ENCODE measurements at places on chromosomes 4 and X.

DNA sequence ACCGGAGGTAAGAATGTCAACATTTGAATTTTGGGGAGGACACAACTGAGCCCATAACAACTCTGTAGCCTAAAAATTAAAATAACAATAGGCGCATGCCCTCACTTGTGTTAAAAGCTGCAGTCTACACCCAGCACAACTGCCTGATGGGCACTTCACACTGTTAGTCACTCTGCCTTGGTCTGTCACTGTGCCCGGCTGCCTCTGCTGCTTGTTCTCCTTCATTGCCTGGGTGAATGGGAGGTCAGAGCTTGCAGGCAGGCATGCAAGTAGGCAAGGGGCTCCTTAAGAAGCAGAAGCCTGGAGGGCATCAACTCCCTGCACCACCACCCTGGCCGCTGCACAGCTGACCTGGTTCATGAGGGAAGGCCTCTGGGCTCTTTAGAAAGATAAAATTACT, 374.8 kb downstream of the MID1IP1 start:
- no peak for DNase-seq

DNA sequence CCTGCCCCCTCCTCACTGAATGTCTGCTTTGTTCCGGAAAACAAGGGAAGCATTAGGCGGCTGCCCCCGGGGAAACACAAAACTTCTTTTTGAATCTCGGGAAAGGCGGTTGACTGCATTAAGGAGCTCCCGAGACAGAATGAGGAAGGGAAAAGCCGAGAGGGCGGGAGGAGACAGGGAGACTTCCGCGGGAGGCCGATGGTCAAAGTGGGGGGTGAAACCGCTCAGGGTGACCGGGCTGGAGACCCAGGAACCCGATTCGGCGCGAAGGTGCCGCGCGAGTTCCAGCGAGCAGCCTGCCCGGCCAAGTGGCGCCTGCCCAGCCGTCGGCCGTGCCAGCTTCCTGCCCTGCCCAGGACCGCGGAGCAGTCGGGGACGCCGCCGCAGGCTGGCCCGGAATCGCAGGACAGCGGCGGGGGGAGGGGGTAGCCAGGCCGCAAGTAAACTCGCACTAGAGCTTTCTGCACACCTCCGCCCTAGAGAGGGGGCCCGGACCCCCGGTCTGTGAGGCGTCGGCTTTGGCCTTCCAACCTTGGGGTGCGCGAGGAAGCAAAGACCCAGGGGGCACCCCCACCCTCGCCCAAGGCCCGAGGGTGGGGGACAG, 55.1 kb upstream of the BCOR start:
- DNase-seq, result no peak

GRCh38 chr4:111269439-111269838, 646.6 kb upstream of the PITX2 start:
- no peak for DNase-seq

- no peak for DNase-seq
Observed at GRCh38 chr4:150135134-150135772, 57.0 kb downstream of the DCLK2 start.

GRCh38 chr4:76272073-76272472, 20.6 kb downstream of the FAM47E start:
- no peak for DNase-seq

GRCh38 chr4:104302731-104303130, 192.0 kb downstream of the CXXC4 start:
- DNase-seq, result no peak

DNA sequence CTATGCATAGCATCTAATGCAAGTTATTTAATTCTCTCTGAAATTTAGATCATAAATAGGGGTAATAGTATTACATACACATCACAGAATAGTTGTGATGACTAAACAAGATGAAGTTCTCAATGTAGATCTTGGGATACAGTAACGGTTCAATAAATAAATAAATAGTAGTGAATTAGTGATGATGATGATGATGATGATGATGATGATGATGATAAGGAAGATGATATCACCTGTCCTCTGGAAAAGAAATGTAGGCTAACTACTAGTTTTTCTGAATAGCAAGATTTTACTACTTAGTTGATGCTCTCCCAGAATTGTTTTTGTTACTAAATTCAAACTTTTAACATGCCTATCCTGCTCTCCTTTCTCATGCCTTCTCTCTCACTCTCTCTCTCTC, 30.3 kb downstream of the SH3BGRL start:
- no peak for DNase-seq

- DNase-seq, result no peak
Observed at GRCh38 chrX:71098302-71098701, 2.7 kb downstream of the FOXO4 start.

All from HTR-8/SVneo (cell line).